ENCODE measurements at places on chromosomes 2 and 18.

DNA sequence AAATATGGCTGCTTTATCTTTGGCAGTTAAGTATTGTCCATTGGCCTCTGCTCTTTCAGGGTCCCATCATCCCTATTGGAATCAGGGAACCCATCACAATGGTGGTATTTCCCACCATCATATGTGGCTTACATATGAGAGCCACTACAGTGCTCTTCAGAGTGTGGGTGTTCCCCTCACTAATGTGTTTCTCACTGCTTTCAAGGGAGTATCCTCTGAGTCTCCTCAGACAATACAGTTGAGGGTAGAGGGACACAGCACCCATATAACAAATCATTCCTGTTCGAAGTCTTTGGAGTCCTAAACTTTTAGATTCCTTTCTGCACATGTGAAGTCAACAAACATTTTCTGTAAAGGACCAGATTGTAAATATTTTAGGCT, 48.8 kb upstream of the DNAJC10 start:
- DNase-seq, result no peak

DNA sequence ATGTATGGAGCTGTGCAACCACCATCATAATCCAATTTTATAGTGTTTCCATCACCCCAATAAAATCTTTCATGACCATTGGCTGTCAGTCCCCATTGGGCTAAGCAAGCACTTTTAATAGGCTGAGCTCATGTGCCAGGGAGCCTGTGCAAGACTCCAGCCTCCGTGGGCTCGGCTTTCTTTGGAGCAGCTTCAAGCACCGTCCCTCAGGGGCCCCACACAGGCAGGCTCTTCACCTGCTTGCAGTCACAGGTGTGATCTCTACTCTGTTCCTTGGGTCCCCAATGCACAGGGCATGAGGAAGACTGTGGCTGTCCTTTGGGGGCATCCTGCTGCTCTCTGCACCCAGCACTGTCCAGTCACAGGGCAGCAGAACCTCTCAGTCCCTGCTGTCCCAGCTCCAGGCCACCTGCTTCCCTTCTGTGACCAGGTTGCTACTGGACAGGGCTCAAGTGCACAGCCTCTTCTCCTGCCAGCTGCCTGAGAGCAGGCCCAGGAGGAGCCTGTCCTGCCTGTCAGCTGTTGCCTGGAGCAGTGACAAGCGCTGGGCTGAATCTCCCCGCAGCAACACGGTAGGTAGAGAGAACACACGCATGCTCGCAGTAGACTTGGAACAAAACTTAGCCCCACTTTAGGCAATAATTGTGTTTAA, 40.7 kb upstream of the TMEM131 start:
- DNase-seq, result no peak

- no peak for DNase-seq
Observed at GRCh38 chr2:166765141-166765540, 123.1 kb upstream of the XIRP2 start.

DNA sequence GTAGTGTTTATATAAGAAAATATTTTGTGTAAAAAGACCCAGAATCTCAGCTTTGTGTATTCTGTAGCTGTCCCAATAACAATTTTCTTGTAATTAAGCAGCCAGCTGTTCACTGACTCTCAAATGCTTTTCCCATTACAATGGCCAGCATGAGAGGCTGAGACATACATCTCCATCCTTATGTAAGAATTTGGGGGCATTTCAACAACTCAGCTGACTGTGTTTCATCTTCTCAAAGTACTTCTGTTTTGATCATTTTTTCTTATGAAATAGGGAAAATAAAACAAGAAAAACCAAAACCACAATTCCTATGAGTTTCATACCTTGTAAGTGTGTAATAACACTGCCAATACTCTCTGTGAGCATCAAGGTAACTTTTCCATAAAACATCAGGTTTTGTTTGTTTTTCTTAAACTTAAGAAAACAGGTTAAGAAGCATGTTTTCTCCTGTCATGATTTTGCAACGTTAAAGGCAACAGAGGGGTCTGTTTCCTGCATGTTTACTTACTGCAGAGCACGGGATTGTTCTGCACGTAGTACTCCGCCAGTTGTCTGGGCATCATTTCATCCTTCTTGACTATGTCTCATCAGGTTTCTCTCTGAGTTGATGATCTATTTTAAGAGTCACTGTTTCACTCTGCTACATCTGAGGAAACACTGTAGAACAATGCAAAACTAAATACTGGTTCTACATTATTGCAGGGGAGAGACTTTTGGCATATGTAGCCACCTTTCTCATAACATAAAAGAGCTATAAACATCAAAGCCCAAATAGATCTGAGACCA, 62.9 kb upstream of the CYRIA start:
- DNase-seq, result no peak

DNA sequence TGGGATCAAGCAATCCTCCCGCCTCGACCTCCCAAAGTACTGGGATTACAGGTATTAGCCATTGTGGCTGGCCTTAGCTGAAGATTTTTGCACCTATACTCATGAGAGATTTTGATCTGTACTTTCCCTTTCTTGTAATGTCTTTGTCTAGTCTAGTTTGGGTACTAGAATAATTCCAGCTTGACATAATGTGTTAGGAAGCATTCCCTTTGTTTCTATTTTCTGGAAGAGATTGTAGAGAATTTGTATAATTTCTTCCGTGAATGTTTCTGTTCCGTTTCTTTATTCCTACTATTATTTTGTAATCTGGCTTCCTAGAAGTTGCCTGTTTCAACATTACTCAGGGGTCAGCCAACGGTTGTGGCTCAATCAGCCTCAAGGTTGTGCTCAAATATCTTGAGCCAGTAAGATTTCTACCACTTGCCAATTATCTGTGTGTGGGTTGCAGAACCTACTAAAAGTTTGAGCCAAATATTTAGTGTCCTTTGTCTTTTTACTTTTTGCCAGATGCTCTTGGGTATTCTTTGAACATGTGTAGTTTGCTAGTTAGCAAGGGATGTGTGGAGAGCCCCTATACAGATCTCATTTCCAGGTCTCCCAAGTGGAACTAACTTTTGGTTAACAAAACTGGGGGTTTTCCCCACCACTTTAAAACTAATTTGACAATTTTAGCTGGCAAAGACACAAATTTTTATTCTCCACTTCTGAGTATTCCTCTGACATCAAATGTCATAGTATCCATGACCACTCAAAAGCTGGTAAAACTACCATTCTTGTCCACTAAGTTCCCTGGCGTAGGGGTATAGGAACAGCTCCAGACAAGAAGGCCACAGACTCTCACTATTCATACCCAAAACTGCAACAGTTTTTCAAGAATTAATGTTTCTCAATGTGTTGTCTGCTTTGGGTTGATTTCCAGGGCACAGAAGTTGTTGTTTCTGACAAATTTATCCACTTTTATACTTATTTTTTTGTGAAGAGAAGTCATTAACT, 42.8 kb upstream of the BAZ2B start:
- no peak for DNase-seq

DNA sequence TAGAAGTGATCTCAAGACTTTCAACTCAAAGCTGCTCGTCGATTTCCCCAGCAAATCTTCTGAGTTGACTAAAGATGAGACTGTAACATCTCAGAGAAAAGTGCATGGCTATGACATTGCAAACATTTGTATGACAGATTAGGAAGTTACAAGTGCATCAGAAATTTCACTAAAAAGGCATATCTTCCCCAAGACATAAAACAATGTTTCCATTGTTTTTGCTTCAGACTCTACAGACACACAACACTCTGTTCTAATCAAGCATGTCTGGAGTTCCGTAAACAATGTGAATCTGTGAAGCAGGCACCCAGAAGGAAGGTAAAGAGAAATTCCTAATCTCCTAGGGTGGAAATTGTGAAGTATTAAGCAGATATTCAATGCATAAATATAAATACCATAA, 144.6 kb upstream of the LYPD1 start:
- DNase-seq, result no peak

GRCh38 chr18:63062246-63062645, 257.3 kb downstream of the BCL2 start:
- DNase-seq, result no peak

DNA sequence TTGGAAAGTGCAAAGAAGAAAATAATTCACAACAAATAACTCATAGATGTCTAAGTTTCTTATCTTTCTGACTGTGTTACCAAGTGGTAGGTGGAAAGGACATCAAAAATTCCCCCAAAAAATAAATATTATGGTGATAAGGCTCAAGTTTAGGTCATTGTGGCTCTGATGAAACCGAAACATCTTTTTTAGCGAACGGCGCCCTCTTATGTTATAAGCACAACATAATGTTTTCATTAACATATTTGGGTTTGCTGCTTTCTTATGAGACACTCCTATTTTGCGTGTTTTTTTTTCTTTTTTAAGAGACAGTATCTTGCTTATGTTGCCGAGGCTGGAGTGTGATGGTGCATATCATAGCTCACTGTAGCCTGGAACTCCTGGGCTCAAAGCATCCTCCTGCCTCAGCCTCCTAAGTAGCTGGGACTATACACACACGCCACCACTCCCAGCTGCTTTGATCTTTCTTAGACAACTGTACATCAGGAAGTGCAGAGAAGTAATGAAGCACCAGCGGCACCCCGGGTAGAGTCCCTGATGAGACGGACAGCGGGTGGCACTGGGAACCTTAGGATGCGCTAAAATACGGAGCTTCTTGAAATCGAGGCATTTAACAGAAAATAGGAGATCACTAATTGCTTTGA, 38.5 kb upstream of the SLC35G4 start:
- no peak for DNase-seq

- DNase-seq, result no peak
Observed at GRCh38 chr2:133768658-133769435, 200.6 kb upstream of the NCKAP5 start.

- DNase-seq, result no peak
Observed at GRCh38 chr2:171180229-171180930, 19.7 kb upstream of the TLK1 start.

DNA sequence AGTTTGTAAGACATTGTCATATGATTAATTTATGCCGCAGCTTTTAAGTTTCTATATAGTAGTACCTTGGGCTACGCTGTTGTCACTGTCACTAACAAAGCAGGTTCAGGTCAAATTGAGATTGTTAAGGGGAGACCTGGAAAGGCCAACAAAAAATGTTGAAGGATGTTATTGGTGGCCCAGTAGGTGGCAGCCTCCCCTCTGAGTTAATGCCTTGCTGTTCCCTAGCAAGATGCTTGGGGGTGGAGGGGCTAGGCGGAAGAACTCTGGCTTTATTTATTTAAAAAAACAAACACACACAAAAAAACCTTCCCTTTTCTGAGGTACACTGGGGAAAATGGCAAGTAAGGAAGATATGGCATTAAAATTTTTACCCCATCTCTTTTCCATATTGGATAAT, 128.3 kb upstream of the ATP5MC3 start:
- DNase-seq, result peak; percentile 3

DNA sequence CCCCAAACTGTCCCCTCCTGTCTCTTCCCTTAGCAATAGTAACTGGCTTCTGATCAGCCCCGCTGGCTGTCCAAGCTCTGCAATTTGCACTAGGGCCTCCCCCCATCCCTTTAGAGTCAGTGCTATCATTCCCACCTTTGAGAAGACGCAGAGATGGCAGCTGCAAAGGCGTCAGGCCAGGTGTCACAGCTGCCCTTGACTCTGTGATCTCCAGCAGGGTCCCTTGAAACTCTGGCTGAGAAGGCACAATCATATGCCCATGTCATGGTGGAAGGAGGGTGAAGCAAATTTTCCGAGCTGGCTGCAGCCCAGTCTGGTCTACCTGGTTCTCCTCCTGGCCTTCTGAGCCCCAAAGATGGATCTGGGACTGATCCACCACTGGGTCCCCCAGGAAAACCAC, 49.2 kb upstream of the TEX51 start:
- DNase-seq, result no peak

DNA sequence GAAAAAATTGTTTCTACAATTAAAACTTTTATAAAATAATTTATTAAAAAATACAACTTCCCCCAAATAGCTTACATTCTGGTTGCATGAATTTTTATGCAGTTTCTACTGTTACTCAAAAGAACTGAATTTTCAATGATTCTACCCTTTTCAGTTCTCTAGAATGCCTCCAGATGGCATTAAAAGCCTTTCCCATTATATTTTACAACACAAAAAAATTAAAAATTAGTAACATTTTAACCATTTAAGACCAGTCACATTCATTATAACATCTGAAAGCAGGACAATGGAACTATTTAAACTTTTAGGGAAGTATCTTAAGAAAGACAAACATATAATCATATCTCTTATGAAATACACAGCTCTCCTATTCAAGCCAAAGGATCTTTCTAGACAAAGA, 236.0 kb upstream of the REV1 start:
- DNase-seq, result no peak

- no peak for DNase-seq
Observed at GRCh38 chr2:170276056-170276455, 98.1 kb downstream of the MYO3B start.

GRCh38 chr2:214328941-214329340, 81.9 kb upstream of the VWC2L start:
- no peak for DNase-seq

DNA sequence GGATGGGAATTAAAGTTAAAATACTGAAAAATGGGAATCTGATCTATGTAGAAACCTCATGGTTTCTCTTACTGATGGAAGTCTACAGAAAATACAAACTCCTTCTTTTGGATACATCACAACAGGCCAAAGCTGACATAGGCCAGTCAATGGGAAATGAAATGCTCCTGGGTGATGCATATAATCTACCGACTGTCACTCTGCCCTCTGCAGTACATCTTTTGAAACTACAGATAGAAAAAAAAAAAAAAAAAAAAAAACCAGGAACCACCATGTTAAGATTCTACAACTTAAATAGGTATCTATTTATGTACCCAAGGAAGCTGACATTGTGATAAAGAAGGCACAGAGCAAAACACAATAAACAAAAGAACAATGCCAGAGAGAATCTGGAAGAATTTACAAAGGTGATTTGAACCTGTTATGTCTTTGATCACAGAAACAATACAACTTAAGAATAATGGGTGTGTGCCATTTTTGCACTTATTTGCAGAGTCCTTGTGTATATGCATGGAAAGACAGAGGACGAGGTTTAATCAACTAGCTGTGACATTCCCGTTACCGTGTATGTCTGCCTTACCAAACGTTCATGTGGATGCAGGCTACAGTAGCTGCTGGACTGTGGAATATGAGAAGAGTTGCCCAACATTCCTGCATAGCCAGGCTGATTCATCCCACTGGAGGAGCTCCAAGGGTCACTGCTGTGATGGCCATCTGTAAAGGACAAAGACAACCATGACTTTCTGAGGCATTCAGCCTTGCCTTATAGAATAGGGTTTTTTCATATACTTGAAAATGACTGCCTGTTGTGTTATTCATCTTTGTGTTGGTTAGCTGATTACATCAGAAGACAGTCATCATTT, 312.7 kb downstream of the TCF4 start:
- peak; percentile 29 for DNase-seq

- no peak for DNase-seq
Observed at GRCh38 chr2:157508676-157509075, 64.8 kb upstream of the CYTIP start.

- peak; percentile 22 for DNase-seq
Observed at GRCh38 chr18:75211953-75212750, 1.6 kb downstream of the TSHZ1 start.

DNA sequence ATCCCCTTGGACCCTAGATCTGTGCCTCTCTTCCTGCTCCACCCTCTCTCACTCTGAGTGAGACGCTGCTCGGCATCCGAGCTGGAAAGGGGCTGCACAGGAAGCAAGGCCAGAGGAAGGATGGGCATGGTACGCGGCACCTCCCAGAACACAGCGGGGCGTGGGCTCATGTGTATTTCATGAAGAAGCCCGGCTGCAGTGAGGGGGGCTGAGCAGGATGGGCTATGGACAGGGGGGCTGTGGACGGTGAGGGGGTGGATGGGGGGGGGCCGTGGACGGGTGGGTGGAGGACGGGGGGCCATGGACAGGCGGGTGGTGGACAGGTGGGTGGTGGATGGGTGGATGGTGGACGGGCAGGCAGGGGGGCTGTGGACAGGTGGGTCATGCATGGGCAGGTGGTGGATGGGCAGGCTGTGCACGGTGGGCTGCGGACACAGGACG, 28.5 kb downstream of the SLC66A2 start:
- no peak for DNase-seq

- DNase-seq, result no peak
Observed at GRCh38 chr2:84894758-84895520, 10.5 kb upstream of the TMSB10 start.
